Activated CD4-positive, alpha-beta T cell treated with anti-CD3 and anti-CD28 coated beads, Interleukin-2, amount 50 U/mL, for 1 hour (primary cell): ENCODE measurements at places on chromosomes 1 and 21.

GRCh38 chr1:77031106-77031662, 163.9 kb downstream of the ST6GALNAC5 start:
- DNase-seq: no peak

DNA sequence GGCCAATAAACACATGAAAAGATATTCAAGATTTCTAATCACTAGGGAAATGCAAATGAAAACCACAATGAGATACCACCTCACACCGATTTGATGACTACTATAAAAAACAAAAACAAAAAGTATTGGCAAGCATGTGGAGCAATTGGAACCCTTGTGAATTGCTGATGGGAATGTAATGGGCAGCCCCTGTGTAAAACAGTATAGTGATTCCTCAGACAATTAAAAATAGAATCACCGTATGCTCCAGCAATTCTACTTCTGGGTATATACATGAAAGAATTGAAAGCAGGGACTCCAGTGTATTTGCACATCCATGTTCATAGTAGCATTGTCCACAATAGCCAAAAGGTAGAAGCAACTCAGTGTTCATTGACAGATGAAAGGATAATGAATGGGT, 12.9 kb upstream of the C1orf115 start:
- no peak for DNase-seq

DNA sequence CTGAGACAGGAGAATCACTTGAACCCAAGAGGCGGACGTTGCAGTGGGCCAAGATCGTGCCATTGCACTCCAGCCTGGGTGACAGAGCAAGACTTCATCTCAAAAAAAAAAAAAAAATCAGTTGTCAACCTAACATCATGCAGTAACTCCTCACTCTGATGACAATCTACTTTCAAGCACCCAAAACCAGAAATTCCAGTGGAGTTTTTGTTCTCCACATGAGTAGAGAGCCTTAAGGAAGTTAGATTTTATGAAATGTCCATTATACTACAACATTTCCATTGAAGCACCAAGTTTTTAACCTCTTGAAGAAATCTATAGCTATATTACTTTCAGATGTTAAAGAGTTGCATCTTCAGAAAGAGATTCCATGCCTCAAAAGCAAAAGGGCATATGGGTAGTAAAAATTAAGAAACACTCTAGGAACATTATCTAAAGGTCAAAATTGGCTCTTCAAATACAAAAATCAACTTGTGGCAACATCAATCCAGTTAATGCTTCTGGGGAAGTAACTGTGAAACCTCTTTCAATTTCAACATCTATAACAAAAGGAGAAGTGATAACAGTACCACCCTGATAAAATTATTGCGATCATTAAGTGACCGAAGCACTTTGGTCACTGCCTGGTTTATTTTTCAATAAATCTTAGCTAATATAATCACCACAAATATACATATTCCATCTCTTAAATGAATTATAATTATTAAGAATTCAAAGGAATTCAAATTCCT, 7.7 kb downstream of the LPGAT1 start:
- no peak for DNase-seq

DNA sequence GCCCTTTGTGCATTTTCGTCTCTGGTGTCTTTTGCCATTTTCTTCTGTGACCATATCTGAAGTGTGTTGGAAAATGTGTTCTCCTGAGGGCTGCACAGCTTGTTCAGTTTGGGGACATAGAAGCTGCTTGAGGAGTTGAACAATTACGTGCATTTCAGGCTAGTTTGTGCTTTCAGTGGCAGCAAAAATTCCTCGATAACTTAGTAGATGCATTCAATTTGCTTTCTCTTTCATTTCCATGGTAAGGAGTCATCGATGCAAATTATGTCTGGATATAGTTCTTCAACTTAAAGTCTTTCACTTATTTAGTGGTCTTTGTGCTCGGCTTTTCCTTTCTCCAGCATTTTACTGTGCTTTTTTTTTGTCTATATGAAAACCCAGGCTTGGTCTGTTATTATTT, 441.5 kb downstream of the PLA2G4A start:
- DNase-seq: no peak

DNA sequence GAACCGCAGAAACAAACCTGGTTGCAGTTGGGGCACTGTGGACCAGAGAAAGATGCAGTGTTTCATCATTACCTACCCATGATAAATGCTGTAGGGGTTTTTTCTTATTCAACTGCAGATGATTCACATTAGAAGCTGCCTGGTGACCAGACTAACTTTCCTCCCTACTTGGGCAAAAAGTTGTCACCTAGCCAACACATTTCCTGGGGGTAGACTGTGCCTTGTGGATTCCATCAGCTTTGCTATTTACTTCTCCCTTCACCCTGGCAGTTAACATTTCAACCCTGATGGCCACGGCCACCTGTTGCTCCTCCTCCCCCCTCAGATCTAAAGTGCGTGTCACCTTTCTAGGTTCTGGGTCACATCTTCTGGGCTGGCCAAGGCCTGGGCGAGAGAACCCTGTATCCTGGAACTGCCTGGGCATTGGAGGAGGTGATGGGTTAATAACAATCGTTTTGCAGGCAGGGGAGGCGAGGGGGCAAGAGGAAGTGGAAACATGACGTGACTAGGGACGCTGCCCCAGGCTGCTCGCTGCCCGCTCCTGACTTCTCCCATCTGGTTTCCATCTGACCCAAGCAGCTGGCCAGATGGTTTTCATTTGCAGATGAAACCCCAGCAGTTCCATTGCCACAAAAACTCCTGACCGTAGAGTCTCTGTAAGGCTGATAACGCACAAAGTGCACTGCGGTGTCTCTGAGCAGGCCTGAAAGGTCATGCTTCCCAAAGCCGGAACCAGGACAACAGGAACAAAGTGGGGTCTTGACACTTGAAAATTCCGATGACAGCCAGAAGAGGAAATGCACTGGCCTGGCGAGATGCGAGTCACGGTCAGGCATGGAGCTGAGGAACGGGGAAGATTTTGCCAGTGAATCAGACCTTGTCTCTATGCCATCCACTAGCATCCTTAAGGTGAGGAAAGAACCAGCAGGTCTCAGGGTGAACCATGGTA, 36.6 kb downstream of the CAPZB start:
- DNase-seq: no peak

GRCh38 chr1:5770981-5771765, 221.1 kb downstream of the NPHP4 start:
- no peak for DNase-seq

- no peak for DNase-seq
Observed at GRCh38 chr1:77047575-77047974, 171.7 kb downstream of the PIGK start.

DNA sequence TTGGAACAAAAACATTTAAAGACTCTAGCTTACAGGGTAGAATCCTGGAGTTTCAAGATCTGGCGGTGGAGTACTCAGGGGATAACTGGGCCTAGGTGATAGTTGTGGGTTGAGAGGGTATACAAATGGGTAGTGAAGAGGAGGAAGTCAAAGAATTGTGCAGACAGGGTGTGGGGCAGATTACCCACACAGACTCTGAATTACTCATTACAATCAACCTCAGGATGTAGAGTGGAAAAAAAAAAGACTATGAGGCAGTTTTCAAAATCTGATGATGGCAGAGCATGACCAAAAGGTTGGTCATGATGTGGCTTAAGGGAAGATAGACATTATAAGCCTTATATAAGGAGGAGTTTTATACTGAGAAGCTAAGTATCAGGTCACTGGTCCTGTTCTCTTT, 44.1 kb upstream of the GLIS1 start:
- DNase-seq: no peak

DNA sequence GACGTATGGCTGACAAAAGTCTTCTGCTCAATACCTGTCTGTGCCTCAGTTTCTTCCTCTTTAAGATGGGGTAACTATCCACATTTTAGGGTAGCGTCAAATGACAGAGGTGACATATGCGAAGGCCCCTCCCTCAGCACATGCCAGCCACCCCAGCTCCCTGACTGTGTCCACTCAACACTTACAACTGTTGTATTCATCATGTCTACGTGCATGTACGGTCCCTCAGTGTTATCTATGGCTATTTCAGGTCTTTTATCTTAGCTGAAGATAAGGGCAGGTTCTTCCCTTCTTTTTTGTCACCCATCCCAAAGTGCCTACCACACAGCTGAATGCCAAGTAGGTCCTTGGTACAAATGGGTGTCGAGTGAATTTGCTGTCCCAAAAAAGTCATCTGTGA, 8.3 kb upstream of the C1orf198 start:
- DNase-seq: no peak

DNA sequence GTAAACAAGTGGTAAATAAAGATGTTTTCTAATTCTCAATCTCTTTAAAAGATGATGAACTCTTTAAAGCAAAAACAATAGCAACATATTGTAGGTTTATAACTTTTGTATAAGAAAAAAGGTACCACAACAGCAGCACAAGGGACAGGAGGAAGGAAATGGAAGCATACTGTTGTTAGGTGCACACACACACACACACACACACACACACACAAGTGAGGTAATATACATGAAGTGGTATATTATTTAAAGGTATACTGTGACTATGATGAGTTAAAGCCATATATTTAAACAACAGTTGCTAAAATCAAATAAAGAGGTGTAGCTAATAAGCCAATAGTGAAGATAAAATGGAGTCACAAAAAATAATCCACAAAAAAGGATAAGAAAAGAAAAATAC, 20.0 kb downstream of the PPP1R15B start:
- no peak for DNase-seq

- no peak for DNase-seq
Observed at GRCh38 chr1:12251442-12251841, 21.6 kb downstream of the VPS13D start.

GRCh38 chr1:56666112-56666608, 21.0 kb downstream of the PRKAA2 start:
- DNase-seq: no peak

DNA sequence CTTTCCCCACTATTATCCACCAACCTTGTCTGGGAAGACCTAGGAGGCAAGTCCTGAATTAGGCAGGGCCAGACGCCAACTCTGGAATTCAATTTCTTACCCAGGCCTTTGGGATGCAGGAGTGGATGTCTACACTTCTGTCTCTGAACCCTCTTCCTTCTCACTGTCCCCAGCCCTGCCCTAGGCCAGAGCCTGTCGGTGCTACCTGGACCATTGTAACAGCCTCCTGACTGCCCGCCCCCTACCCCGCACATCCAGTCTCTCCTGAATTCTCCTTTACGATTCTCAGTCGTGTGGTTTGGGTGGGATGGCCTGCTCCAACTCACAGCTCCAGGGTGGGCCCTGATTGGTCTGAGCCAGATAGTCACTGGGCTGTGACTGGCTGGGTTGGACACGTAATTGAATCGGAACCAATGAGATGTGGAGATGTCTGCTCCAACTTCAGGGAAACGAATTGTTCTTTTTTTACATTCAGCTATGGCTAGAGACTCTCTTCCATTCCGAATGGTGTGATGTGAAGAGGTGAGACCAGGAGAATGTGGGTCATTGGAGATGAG, 304.6 kb downstream of the PTPRU start:
- DNase-seq: no peak

GRCh38 chr21:32256873-32257620, 21.8 kb downstream of the MIS18A start:
- no peak for DNase-seq

GRCh38 chr1:70361727-70362398, 7.3 kb upstream of the ANKRD13C start:
- DNase-seq: no peak

DNA sequence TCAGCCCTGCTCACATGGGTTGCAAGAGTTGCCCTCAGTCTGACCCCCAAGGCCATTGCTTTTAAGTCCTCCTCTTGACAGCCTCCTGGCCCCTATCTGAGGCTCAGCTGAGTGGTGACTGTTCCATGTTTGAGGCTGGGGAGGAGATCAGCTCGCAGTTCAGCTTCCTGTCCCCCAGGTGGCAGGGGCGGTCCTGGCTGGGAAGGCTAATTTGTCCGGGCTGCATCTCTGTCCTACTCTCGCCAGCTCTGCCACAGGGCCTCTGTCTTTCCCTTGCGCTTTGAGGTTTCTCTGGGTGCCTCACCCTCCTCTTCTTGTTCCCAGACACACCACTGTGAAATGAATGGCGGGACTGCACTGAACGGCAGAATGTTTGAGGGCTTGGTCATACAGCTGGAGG, 157.3 kb downstream of the KCNJ6 start:
- no peak for DNase-seq

- no peak for DNase-seq
Observed at GRCh38 chr1:203263496-203263895, 34.0 kb upstream of the CHIT1 start.

DNA sequence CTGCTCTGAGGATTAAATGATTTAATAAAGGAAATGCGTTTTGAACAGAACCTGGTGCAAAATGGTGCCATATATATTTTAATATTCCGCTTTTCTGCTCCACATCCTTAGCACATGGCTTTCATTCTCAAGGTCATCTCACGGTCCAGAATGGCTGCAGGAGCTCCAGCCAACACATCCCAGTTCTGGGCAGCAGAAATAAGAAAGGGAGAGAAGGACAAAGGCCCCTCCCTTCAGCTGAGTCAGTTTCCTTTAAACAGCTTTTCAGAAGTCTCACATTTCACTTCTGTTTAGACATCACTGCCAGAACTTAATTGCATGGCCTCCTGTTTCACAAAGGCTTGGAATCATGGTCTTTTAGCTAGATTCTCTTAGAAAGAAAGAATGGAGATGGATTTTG, 75.2 kb upstream of the LRRN2 start:
- DNase-seq: no peak

GRCh38 chr1:231969076-231969475, 342.5 kb downstream of the DISC1 start:
- DNase-seq: no peak

GRCh38 chr1:18727956-18728355, 97.3 kb downstream of the PAX7 start:
- no peak for DNase-seq

DNA sequence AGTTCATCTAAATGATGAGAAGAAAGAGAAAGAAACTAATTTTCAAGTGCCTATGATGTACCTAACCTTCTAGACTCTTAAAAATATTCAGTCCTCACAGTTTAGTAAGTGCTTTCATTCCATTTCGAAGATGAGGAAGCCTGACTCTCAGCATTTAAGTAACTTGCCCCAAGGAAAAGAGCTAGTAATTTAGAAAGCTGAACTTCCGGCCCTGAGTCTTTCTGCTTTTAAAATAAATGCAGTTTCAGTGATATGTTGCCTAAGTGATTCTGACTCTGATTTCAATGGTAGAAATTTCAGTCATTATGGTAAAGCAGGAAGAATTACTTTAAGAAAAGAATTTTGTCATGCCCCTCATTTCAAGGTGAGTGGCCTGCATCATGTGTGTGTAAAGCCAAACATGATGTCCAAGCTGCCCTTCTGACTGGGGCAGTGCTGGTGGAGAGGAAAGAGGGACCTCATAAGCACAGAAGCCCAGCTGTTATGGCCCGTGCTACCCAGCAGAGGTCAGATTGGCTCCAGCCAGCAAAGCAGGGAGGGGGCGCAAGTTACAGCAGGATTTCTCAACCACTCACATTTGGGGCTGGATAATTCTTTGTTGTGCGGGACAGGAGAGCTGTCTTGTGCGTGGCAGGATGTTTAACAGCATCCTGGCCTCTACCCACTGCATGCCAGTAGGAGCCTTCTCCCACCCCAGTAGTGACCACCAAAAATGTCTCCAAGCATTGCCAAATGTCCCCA, 10.7 kb downstream of the ATP1A4 start:
- no peak for DNase-seq

GRCh38 chr1:15083578-15083977, 70.0 kb upstream of the TMEM51 start:
- no peak for DNase-seq
